Hepatocyte (in vitro differentiated cells): ENCODE measurements at places on chromosomes 7 and 10. TPM values are rescaled to one million over a fixed set of nuclear protein-coding genes. Genes with fewer than 3 reads are reported as not detected.

Gene FAM149B1
- 9.8 and 10.3 TPM in 2 replicates for polyA plus RNA-seq

GRCh38 chr10:48941427-48942075, 1.9 kb upstream of the LRRC18 start:
- H3K4me3 ChIP-seq, result no peak overlapping the region
- no peak for DNase-seq
- H3K36me3 ChIP-seq, result no peaks in the 10 kb centered on the region
- no peak overlapping the region for H3K27ac ChIP-seq
- peaks cover 13% of the 10 kb centered on the region for H3K4me1 ChIP-seq

DNA sequence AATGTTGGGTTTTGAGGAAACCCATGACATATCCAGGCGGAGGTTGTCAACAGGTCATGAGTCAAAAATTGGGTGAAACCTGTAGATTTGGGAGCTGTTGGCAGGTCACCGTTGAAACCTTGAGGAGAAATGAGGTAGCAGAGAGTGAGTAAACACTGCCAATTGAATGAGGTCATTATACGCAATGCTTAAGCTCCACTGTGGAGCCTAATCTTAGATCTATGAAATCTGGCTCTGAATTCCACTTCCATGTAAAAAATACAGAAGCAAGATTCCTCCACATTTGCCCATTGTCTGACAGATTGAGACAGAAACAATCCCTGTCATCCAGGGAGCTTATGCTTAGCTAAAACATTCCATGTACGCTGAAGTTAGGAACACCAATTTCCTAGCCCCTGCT, 76.0 kb upstream of the IL6 start:
- no peaks in the 10 kb centered on the region for H3K36me3 ChIP-seq
- H3K27ac ChIP-seq, result no peak overlapping the region
- H3K27me3 ChIP-seq, result no peaks in the 10 kb centered on the region
- no peaks in the 10 kb centered on the region for H3K4me1 ChIP-seq
- DNase-seq, result no peak

DNA sequence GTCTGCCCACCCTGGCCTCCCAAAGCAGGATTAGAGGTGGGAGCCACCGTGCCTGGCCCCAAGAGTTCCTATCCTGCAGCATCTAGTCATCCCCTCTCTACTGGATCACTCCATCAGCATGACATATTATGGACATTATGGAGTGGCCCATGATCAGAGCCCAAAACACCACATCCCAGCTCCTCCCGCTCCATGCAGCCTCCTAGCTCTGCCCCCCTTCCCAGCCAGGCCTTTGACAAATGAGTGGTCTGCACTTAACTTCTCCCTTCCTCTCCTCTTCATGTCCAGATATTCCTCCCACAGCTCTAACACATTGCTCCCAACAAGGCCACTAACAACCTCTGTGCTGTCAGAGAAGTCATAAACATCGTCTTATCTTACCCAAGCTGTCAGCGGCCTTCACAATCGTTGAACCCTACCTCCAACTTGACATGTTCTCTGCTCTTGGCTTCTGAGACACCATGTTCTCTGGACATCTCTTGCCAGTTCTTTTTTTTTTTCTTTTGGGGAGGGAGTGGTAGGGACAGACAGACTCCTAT, 187.6 kb downstream of the NSUN6 start:
- H3K4me1 ChIP-seq, result no peaks in the 10 kb centered on the region
- H3K27me3 ChIP-seq, result no peaks in the 10 kb centered on the region
- no peak overlapping the region for H3K4me3 ChIP-seq
- no peak for DNase-seq
- no peak overlapping the region for H3K27ac ChIP-seq

Gene SFTPD
- 207 and 233 TPM in 2 replicates for polyA plus RNA-seq

GRCh38 chr10:2262878-2263277, 525.6 kb upstream of the ADARB2 start:
- no peak for DNase-seq
- no peaks in the 10 kb centered on the region for H3K36me3 ChIP-seq
- H3K27ac ChIP-seq, result no peak overlapping the region
- H3K27me3 ChIP-seq, result no peaks in the 10 kb centered on the region

Gene PDLIM1
- 176 TPM in 2 replicates for polyA plus RNA-seq

Gene PAPSS2
- polyA plus RNA-seq, result 38.3 and 39.5 TPM in 2 replicates

Gene SLC25A28
- 33.7 and 38.0 TPM in 2 replicates for polyA plus RNA-seq

DNA sequence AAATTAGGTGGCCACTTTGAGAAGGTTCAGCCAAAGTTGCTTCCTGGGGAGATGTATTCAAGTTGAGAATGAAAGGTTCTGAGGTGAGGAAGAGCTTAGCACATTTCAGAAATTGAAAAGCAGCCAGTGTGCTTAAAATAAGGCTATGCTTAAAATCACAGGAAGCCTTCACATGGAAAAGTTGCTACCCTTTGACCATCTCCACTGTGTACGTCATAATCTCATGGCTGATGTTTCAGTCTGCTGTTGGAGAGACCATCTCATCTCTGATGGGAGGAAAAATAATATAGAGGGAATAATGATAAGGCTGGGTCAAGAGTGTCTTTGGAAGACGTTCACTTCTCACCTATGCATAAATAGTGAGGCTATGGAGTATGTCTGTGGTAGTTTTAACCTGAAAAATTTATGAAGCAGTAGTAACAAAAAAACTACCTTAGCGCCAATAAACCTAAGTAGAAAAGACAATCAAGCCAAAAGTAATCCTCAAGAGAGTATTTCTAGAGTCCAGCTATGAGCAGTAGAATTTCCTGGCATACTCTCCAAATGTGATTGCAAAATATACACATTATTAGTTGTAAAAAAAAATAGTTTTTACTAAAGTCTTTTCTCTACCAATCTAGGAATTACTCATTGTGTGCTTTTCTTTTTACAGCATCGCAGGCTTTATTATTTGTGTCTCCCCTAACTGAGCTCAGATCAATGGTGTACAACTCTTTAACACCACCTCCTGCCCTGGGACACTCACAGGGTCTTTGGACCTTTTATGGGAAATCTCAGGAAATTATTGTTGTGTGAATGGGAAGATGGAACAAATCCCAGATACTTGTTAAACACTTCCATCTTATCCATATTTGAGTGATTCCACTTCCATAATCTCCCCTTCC, 435.2 kb upstream of the LRGUK start:
- H3K4me3 ChIP-seq, result no peak overlapping the region
- H3K4me1 ChIP-seq, result no peaks in the 10 kb centered on the region
- no peaks in the 10 kb centered on the region for H3K27me3 ChIP-seq
- no peak for DNase-seq
- H3K36me3 ChIP-seq, result no peaks in the 10 kb centered on the region
- no peak overlapping the region for H3K27ac ChIP-seq

Gene CNTNAP2
- 7.4 and 7.5 TPM in 2 replicates for polyA plus RNA-seq

Gene ASB15
- 0.04 TPM in 1 of 2 replicates, not detected in the other for polyA plus RNA-seq

Gene LIPJ
- not detected in 2 replicates for polyA plus RNA-seq

- DNase-seq, result no peak
- no peak overlapping the region for H3K4me3 ChIP-seq
- H3K4me1 ChIP-seq, result no peaks in the 10 kb centered on the region
- H3K27ac ChIP-seq, result no peak overlapping the region
- no peaks in the 10 kb centered on the region for H3K27me3 ChIP-seq
Measured at GRCh38 chr10:60271319-60272040, 118.2 kb downstream of the ANK3 start.

DNA sequence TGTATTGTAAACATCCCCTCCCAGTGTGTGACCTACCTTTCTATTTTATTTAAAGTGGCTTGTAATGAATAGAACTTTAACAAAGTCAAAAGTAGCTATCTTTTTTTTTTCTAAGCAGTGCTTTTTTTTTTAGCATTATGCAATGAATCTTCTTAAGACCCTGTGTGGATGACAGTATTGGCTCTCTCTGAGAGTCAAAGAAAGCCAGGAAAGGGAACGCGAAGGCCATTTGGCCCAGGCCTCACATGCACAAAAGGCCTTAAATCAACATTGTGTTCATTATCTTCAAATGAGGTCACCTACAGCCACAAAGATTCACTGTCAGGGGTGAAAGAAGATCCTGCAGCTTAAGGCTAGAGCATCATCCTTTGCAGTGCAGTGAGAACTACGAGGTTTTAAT, 721.5 kb downstream of the GRID1 start:
- H3K27me3 ChIP-seq, result no peaks in the 10 kb centered on the region
- no peak overlapping the region for H3K4me3 ChIP-seq
- no peak for DNase-seq
- H3K27ac ChIP-seq, result no peak overlapping the region
- H3K4me1 ChIP-seq, result peaks cover 21% of the 10 kb centered on the region

GRCh38 chr7:26368542-26368941, 76.9 kb downstream of the SNX10 start:
- H3K27ac ChIP-seq, result no peak overlapping the region
- DNase-seq, result no peak
- H3K4me3 ChIP-seq, result no peak overlapping the region
- no peaks in the 10 kb centered on the region for H3K4me1 ChIP-seq

DNA sequence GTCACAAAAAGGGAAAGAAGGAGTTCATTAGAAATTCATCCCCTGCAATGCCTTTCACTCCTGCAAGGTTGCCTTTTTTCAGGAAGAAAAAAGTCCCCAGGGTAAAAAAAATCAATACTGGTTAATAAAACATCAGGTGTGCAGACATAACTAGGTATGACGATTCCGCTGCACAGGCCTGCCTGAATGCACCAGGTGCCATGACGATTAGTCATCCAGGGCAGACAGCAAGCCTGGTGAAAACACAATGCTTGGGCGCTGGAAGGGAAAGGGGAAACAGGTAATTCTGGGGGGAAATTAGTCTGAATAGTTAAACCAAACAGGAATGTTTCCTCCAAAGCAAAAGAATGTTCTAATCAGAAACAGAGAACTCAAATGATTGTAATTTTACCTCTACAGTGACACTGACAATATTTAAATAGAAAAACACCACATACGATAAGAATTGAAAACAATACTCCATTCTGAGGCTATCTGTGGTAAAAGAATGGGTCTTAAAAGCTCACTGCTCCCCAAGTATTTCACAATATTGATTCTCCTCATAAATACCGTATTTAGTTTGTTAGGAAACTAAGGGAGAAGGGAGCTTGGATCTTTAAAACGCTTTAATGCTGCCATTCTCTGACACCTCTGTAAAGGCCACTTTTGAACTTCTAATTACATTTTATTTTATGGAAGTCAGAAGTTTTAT, 45.2 kb downstream of the VPS41 start:
- peaks cover 7% of the 10 kb centered on the region for H3K4me1 ChIP-seq
- H3K4me3 ChIP-seq, result no peak overlapping the region
- peak; percentile 78 for DNase-seq

DNA sequence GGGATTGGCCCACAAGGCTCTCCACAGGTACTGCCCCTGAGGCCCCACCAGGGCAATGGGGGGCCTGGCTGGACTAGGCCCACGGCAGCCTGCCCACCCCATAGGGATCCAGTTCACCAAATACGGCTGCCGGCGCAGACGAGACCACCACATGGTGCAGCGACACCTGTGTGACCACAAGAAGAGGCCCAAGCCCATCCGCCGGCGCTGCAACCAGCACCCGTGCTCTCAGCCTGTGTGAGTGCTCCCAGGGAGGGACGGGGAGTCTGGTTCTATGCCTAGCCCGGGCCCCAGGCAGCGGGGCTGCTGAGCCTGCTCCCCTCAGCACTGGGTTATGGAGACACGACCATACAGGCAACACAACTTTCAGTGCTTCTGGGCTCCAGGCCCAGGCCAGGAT, 33.2 kb downstream of the TBATA start:
- H3K27ac ChIP-seq, result no peak overlapping the region
- H3K27me3 ChIP-seq, result no peaks in the 10 kb centered on the region
- no peaks in the 10 kb centered on the region for H3K36me3 ChIP-seq
- no peaks in the 10 kb centered on the region for H3K4me1 ChIP-seq
- no peak overlapping the region for H3K4me3 ChIP-seq
- no peak for DNase-seq

- H3K4me3 ChIP-seq, result no peak overlapping the region
- peak; percentile 32 for DNase-seq
- H3K27ac ChIP-seq, result no peak overlapping the region
Measured at GRCh38 chr7:39810204-39810642, 139.8 kb upstream of the CDK13 start.

Gene INHBA
- polyA plus RNA-seq, result 7.0 and 9.4 TPM in 2 replicates

- peak; percentile 86 for DNase-seq
- no peaks in the 10 kb centered on the region for H3K36me3 ChIP-seq
- peaks cover 44% of the 10 kb centered on the region for H3K4me1 ChIP-seq
- no peaks in the 10 kb centered on the region for H3K27me3 ChIP-seq
- peak overlapping the region; percentile 95 for H3K27ac ChIP-seq
- H3K4me3 ChIP-seq, result no peak overlapping the region
Measured at GRCh38 chr10:119316729-119317097, 109.3 kb downstream of the GRK5 start.

DNA sequence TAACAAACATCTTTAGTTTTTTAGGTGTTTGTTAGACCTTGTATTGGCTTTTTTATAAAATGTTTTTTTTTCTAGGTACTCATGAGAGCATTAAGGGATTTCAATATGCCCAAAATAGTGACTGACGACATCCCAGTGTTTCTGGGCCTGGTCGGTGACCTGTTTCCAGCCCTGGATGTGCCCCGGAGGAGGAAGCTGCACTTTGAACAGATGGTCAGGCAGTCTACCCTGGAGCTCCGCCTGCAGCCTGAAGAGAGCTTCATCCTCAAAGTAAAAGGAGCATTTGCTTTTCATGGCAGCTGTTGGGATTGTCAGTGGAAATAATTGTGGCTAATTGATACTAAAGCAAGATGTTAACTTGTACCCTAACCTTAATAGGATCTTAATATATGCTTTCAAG, 161.5 kb downstream of the DNAH11 start:
- H3K27me3 ChIP-seq, result no peaks in the 10 kb centered on the region
- no peak overlapping the region for H3K27ac ChIP-seq
- H3K4me3 ChIP-seq, result no peak overlapping the region
- DNase-seq, result no peak

DNA sequence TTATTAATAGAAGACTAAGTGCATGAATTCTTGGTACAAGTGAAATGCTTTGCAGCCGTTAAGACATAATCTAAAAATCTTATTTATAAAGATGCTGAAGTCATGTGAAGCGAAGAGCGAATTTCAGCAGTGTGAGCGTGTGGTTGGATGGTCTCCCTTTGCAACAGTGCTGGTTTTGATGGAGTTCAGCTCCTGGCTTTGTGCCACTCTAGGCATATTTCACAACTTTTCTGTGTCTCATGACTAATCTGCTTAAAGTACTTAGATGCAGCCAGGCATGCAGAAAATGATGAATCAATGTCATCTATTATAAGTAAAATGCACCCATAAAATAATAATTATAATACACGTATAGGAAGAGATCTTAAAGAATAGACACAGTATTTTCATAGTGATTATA, 107.2 kb upstream of the TCERG1L start:
- no peaks in the 10 kb centered on the region for H3K36me3 ChIP-seq
- no peak for DNase-seq
- H3K4me1 ChIP-seq, result no peaks in the 10 kb centered on the region
- H3K27ac ChIP-seq, result no peak overlapping the region
- H3K4me3 ChIP-seq, result no peak overlapping the region
- H3K27me3 ChIP-seq, result no peaks in the 10 kb centered on the region
